ENCODE measurements at places on chromosomes 12 and 14.

- DNase-seq, result no peak
These were observed 93.0 kb downstream of the GTF2A1 start for GRCh38 chr14:81127785-81128184.

DNA sequence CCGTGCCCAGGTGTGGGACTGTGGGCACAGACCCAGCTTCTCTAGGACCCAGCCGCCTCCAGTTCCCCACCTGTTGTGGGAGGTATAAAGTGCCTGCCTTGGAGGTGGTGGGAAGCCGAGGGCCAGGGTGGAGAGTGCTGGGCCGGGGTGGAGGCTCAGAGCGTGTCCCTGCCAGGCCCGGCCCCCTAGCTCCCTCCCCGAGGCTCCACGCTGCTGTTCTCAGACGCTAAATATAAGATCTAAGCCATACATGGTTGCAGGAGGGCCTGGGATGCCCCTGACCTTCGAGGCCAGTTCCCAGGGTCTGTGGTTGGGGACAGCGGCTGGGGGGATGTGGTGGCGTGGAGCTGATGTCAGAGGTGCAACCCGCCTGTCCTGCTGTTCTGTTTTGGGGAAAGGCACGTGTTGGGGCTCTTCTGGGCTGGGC is 10.8 kb downstream of the INF2 start:
- no peak for DNase-seq

- no peak for DNase-seq
These were observed 5.2 kb downstream of the SMIM41 start for GRCh38 chr12:52084491-52085231.

GRCh38 chr14:85475113-85475512 is 54.8 kb upstream of the FLRT2 start:
- DNase-seq, result no peak

DNA sequence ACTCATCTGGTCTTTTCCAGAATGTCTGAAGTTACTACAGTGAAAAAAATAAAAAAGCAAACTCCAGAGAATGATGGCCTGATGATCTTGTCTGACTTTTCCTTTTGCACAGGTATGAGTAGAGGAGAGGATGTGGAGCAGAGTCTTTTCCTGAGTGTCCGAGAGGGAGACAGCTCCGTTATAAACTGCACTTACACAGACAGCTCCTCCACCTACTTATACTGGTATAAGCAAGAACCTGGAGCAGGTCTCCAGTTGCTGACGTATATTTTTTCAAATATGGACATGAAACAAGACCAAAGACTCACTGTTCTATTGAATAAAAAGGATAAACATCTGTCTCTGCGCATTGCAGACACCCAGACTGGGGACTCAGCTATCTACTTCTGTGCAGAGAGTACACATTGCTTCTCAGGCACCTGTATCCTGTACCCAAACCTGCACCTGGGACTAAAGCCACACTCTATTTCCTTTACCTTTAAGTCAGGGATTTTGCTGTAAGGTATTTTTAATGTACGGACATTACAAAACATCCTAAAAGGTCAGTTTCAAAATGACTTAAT is 75.8 kb upstream of the OR4E1 start:
- DNase-seq, result no peak

DNA sequence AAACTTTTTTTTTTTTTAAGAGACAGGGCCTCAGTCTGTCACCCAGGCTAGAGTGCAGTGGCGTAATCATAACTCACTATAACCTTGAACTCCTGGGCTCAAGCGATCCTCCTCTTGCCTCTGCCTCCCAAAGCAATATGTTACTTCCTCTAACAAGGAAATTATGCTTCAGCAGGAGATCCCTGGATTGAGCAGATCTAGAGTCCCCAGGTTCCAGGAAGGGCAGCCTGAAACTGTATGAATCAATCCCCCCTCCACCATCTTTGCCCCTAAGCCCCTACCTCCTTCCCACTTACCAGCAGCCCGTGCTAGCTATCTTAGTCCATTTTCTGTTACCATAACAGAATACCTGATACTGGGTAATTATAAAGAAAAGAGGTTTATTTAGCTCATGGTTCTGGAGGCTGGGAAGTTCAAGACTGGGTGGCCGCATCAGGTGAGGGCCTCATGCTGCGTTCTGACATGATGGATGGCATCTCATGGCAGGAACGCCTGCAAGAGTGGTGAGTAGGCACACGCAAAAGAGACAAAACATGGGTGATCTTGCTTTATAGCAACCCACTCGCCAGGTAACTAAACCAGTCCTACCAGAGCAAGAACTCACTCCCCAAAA is 5.0 kb downstream of the TAMALIN start:
- DNase-seq, result no peak

- DNase-seq, result no peak
These were observed 1004.2 kb downstream of the TMEM121 start for GRCh38 chr14:106530423-106531107.

GRCh38 chr12:27967551-27968054 is 4.9 kb downstream of the PTHLH start:
- DNase-seq, result peak; percentile 37

GRCh38 chr14:42140831-42141279 is 534.2 kb downstream of the LRFN5 start:
- no peak for DNase-seq
